Cerebellum (tissue), 4 donors: ENCODE measurements at places on chromosomes 2 and 18.

GRCh38 chr2:45014016-45014702 lies 4.9 kb upstream of the SIX2 start:
- no peak for DNase-seq

- no peak for DNase-seq
Measured at GRCh38 chr2:140698636-140699035, 1432.2 kb downstream of the LRP1B start.

- DNase-seq = no peak
Measured at GRCh38 chr18:41624460-41624859, 330.6 kb upstream of the PIK3C3 start.

DNA sequence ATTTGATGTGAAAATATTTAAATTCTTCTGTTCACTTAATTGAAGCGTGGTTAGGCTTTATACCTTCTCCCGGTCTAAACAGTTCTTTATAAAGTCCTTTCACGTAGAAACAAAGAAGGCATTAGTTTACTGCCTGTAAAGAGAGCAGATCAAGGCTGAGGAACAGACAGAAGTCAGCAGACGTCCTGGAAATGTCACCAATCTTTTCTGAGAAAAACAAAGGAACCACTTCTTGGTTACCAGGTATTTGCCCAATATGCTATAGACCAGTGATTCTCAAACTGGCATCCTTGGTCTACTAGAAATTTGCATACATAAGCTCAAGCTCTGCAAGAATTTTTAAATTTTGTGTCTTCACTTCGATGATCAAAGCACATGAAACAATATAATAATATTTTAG lies 89.2 kb upstream of the STK17B start:
- no peak for DNase-seq

DNA sequence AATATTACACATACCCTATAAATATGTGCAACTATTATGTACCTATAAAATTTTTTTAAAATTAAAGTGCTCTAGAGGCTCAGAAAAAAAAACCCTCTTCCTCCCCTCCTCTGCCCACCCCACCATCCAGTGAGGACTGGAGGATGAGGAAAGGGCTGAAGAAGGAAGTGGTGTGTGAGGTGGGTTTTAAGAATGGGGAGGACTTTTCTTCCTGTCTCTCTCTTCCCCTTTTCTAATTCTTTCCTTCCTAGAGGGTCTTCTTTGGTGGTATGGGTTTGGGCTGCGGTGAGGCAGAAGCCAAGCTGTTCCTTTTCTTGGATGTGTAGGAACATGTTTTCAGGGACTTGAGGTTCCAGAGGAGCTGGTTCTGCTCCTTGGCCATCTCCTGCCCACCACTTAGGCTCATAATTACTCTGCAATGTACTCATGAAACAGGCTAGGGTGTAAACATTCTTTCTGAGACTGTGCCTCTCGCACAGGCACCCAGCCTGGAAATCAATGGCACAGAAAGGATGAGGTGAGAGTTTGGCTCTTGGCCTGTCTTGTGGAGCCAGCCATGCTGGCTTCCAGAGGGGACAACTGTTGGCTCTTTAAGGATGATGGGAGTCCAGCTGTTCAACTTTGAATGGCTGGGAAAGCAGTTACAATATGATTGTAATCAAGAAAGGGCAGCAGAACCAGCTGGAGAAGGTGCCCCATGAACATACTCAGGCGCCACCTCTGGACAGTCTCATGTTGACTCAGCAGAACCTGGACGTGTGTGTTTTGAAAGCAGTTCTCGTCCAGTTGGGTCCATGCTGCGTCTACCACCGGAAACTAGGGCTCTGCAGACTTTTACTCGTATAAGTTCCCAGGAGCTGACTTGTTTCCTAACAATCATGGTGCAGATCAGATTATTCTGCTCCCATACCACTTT lies 38.3 kb downstream of the IL1RL2 start:
- no peak for DNase-seq

DNA sequence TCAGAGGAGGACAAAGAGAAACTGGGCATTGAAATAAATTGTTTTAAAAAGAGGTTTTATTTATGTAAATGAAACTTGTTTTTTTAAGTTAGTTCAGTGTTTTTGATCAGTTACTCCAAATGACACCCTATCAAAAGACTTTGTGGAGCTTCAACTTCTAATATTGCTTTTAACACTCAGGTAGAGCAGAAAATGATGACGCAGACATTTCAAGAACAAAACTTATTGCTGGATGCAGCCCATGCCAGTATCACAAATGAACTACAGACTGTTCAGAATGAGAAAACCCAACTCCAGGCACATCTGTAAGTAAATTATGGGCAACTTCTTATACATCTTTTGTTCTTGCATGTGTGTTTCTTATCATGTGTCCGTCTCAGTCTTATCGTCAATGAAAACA lies 36.4 kb downstream of the CCDC150 start:
- DNase-seq = no peak
